Adrenal gland (tissue), 19 donors: ENCODE measurements at places on chromosomes 1 and 21.

- no peak for DNase-seq
Measured at GRCh38 chr1:64243757-64244080, 40.3 kb downstream of the UBE2U start.

DNA sequence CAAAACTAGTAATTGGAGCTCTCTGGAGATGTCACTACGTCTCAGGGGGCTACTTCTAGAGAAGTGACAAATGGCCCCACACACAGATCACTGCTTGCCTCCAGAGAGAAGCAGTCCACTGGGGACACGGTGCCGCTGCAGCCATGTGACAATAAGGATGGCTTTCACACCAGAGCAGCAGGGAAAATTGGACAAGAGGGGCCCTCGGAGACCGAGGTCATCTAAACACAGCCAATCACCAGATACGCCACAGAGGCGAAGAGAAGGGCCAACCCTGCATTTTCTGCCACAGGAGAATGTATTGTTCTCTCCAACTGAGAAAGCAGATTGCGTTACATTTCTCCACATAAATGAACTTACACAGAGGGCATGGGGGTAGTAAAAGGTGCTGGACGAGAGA is 51.2 kb upstream of the TIAM1 start:
- DNase-seq = no peak

- DNase-seq = no peak
Measured at GRCh38 chr1:61187352-61188086, 105.2 kb downstream of the NFIA start.

DNA sequence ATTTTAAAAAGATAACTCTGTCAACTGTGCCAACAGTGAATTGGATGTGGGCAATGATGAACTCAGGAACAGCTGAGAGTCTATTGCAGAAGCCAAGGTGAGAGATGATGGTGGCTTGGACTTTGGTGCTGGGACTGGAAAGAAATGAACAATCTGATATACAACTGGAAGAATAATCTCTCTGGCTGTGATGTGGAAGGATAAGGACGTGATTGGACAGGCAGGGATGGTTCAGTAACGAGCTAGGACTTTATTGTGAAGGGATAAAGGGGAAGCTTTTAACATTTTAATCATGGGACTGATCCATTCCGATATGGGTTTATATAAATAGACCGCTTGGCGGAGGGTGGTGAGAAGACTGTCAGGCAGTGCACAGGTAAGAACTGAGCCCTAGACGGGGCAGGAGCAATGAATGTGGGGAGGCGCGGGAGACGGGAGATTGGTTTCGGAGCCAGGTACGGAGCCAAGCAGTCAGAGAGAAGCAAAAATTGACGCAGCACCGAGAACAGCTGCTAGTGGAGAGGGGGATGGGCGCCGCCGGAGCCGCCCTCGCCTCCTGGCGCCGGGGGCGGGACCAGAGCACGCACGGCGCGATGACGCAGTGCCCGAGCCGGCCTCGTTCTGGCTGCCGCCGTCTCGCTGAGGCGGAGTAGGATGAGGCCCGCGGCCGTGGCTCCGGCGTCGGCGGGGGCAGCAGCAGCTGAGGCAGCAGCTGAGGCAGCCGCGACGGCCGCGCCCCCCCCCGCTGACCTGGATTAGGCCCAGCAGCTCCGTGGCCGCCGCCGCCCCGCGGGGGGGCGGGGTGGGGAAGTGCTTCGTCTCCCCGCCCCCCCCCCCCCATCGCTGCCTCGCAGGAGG is at the start of gene RNF11:
TSS of gene RNF11 (plus strand) at position 601 of the 858 bp plus-strand sequence. CDS start 484 bp downstream, outside the sequence.
- peak; percentile 97 for DNase-seq

DNA sequence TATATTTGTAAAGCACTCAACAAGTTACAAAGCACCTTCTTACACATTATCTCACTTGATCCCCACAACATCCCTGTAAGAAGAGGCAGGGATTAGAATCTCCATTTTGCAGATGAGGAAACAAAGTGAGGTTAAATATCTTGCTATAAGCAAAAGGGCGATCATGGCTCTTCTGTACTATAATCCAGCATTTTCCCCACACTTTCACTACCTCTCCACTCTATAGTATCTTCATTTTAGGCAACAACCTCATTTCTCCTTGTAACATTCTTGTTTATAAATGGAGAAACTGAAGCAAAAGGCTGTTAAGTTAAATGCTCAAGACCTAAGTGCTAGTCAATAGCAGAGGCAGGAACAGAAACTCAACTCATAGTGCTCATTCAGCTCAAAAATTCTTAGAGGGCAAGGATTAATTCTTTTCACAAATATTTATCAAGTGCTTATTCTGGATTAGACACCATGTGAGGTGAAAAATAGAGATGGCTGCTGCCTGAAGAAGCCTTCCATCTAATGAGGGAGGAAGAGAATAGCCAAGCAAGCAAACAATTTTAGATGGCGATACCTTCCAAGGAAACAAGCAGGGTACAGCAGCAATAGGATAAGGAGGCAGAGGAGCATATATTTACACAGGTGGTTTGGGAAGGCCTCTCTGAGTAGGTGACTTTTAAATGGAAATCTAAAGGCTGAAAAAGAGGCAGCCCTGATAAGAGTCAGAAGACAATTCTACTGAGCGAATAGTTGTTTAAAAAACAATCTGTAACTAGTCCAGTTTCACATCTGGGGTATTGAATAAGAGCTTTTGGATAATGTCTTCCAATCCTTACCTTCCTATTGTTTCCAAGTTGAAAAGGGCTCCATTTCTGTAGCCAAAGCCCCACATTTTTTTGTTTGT is 3.5 kb downstream of the ERRFI1 start:
- no peak for DNase-seq
